ENCODE measurements at places on chromosomes 4 and X.

GRCh38 chrX:65203545-65203944, 227.3 kb upstream of the ZC4H2 start:
- DNase-seq: no peak

GRCh38 chrX:64427281-64427680, 32.0 kb upstream of the MTMR8 start:
- no peak for DNase-seq

DNA sequence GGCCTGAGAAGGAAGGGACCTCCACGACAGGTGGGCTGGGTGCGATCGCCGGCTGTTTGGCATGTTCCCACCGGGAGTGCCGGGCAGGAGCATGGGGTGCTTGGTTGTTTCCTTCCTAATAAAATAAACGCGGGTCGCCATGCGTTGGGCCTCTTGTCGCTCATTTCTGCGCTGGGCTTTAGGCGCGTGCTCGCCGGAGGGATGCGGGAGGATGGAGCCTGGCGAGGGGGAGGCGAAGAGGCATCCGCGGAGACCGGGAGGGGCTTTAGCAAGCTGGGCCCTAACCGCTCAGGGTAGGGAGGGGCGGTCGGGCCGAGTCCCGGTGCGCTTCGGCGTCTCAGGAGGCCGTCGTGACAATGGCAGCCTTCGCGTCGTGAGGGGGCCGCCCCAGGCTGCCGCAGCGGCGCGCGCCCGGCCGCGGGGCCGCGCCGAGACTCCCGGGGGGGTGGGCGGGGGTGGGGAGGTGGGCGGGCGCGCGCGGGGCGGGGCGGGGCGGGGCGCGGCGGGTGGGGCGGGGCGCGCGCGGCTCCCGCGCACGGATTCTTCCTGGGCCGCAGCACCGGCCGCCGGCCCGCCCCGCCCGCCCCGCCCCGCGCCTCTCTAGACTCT, 476 bp upstream of the GDI1 start:
- no peak for DNase-seq

DNA sequence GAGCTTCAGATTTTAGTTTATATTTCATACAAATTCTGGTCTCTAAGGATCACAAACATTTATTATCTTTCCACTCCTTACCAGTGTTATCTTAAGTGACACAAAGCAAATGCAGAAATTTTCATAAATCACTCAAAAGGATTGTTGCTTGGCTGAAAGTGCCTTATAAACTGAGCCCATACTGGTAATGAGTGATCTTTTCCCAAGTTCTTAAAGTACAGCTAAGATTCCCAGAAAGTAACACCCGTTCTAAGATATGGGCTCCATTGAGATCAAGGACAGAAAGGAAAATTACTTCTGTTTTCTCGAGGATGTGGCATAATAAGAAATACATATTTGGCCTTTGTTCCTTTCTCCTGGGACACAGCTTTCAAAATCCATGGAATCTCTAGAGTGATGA, 313.7 kb downstream of the ARHGAP24 start:
- no peak for DNase-seq

DNA sequence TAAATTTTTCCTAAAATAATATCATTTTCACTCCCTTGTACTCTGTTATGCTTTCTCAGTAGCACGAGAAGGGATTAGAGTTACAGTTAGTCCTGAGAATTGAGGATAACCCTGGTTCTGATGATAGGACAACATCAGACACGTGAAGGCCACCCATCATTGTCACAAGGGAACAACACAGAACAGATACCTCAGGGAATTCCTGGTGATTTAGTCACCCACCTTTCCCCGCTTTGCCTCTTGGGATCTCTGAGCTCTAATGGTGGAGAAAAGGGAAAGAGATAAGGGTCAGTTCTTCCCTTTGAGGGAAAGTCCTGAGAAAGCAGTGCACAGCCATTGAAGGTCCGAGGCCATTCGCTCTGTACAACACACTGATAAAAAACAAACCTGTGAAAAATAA, 112.3 kb upstream of the GALNT7 start:
- no peak for DNase-seq

DNA sequence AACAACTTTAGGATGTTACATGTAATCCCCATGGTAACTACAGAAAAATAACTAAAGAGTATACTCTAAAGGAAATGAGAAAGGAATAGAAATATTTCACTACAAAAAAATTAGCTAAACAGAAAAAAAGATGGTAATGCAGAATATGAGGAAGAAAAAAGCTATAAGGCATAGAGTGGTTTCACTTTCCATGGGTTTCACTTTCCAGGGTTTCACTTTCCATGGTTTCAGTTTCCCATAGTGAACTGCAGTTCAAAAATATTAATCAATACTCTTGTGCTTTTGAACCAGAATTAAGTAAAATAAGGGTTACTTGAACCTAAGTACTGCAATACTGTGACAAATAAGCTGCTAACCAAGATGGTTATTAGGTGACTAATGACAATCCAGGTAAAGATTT, 42.0 kb downstream of the NPFFR2 start:
- no peak for DNase-seq

GRCh38 chr4:56871371-56871866, 36.3 kb upstream of the REST start:
- DNase-seq: no peak

DNA sequence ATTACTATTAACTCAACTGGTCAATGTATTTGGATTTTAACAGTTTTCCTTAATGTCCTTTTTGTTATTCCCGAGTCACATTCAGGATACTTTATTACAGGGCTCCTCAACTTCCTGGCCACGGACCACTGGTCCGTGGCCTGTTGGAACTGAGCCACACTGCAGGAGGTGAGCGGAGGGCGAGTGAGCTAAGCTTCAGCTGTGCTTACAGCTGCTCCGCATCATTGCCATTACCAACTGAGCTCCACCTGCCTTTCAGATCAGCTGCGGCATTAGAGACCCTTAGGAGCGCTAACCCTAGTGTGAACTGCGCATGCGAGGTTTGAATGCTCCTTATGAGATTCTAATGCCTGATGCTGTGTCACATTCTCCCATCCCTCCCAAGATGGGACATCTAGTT, 591.7 kb downstream of the CCSER1 start:
- DNase-seq: no peak

Data from GM04503 (cell line).